ENCODE measurements at places on chromosomes 13 and 19.

- no peak for DNase-seq
These were observed 1.5 kb downstream of the CLEC11A start for GRCh38 chr19:50724522-50725217.

DNA sequence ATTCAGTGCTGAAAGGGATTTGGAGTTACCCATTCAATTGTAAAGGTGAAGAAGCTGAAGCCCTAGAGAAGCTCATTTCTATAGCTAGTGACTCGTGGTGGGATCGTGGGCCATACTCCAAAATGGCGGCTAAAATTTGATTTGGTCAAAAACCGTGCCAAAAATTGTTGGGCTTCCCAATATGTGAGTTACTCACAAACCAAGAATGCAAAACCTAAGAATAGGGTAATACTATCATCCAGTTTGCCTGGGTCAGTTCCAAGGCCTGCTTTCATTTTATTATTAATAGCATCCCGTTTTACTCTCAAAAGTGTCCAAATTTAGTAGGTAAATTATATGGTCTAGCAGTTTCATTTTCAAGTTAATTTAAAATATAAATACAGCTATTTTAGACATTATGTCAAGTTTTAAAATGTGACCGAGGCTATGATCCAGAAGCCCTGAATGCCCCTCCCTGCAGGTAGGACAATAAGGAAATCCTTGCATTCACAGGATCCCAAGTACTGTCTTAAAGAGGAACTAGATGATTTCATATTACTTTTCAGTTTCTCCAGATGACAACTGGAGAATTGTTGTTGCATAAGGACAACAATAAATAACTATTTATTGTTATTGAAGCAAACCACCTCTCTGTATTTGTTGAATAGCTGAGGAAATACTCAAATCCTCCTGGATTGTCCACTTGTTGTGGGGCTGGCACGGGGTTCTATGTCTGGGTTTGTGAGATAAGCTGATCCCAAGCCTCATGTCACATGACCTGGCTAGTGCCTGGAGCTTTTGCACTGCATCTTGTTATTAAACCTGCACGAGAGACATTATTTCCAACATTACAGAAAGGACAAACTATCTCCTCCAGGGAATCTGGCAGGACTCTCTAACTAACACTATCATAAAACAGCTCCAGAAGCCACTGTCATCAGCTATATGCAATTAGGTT is 11.6 kb upstream of the RAP2A start:
- DNase-seq = no peak

DNA sequence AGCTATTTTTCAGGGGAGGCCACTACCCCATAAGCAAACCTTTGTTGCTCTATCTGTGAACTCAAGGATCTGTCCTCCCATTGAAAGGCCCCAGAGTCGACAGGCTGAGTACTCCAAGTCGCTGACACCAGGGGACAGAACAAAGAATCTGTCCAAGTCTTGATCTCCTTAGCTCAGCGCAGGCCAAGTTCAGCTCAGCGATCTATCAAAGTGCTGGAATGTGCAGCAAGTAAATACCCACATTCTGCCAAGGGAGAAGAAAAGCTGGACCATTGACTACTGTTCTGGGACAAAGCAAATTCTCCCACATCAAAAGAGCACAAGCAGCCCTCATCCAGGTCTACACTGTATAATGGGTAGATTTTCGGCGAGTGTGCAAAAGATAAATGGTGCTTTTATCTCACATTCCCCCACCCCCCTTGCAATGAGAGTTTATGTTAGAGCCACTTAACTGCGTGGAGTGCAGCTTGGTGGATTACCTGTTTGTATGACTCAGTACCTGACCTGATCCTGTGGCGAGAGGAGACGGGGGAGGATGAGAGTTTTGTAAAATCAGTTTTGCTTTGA is 391.7 kb upstream of the SGCG start:
- DNase-seq = no peak

- DNase-seq = no peak
These were observed 615.8 kb downstream of the DIAPH3 start for GRCh38 chr13:59547950-59548349.

DNA sequence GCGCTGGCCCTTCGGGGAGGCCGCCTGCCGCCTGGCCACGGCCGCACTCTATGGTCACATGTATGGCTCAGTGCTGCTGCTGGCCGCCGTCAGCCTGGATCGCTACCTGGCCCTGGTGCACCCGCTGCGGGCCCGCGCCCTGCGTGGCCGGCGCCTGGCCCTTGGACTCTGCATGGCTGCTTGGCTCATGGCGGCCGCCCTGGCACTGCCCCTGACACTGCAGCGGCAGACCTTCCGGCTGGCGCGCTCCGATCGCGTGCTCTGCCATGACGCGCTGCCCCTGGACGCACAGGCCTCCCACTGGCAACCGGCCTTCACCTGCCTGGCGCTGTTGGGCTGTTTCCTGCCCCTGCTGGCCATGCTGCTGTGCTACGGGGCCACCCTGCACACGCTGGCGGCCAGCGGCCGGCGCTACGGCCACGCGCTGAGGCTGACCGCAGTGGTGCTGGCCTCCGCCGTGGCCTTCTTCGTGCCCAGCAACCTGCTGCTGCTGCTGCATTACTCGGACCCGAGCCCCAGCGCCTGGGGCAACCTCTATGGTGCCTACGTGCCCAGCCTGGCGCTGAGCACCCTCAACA is 1.2 kb downstream of the F2RL3 start:
- DNase-seq = no peak

GRCh38 chr13:84439108-84439507 is 556.8 kb upstream of the SLITRK1 start:
- DNase-seq = no peak

- DNase-seq = no peak
These were observed 107.8 kb downstream of the COL4A2 start for GRCh38 chr13:110414931-110415330.

GRCh38 chr13:102555914-102556553 is 40.8 kb upstream of the TPP2 start:
- peak; percentile 6 for DNase-seq

GRCh38 chr13:78383071-78383484 is 220.3 kb downstream of the POU4F1 start:
- no peak for DNase-seq

- no peak for DNase-seq
These were observed 512 bp upstream of the ZNF93 start for GRCh38 chr19:19900139-19900728.

DNA sequence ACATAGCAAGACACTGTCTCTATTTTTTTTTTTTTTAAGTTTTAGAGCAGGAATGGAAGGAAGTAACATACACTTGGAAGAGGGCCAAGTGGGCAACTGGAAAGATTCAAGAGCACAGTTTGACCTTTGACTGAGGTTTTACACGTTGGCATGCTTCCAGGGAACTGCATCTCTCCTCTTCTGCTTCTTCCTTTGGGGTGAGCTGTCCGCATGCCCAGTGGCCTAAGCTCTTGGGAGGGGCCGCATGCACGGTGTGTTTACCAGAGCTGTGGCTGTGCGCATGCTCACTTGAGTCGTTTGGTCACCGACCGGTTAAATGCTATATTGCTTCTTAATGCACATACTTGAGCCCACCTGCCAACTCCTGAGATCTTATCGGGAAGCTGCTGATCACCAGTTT is 727.7 kb downstream of the UQCRFS1 start:
- DNase-seq = no peak

DNA sequence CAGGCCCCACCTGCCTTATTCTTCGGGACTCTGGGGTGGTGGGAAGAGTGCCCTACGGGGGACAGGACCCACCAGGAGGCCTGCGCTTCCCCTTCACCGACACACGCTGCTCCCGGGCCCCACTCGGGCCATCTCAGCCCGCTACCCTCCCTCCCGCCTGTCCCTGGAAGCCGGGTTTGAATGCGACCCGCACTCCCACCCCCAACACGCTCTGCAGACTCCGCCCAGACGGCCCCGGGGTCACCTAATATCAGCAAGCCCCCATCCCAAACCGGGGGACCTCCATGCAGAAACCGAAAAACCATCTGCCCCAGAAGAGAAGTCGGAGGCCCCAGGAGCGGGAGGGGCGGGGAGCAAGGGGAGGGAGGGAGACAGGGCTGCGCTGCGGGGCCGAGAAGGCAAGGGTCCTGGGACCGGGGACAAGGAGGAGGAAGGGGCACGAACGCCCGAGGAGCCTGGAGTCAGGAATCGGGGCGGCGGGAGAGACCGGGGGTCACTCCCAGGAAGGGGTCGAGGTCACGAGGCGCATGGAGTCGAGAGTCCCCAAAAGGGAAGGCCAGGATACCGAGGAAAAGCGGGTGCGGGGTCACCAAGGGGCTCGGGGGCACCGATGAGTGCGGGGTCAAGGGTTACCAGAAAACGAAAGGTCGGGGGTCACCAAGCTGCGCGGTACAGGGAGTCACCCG is 766 bp downstream of the SBNO2 start:
- no peak for DNase-seq

- DNase-seq = no peak
These were observed 463.8 kb downstream of the ITGBL1 start for GRCh38 chr13:101916108-101916774.

DNA sequence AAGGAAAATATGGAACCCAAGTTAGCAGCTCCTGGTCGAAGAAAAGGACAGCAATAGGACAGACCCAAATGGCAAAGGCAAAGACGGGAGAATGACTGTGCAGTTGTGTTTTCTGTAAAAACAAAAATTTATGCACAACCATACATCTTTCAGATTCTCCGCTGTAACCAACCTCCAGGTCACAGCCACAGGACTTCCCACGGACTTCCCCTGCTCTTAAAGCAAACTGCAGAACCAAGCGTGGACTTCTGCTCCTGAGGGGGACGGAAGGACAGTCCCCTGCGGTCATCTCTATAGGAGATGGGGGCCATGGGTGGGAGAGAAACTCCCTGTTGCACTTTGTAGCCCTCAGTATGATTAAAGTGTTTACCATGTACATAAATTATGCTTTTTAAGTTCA is 2.5 kb downstream of the GRTP1 start:
- no peak for DNase-seq

GRCh38 chr13:28297341-28297740 is 159.0 kb downstream of the PAN3 start:
- no peak for DNase-seq

DNA sequence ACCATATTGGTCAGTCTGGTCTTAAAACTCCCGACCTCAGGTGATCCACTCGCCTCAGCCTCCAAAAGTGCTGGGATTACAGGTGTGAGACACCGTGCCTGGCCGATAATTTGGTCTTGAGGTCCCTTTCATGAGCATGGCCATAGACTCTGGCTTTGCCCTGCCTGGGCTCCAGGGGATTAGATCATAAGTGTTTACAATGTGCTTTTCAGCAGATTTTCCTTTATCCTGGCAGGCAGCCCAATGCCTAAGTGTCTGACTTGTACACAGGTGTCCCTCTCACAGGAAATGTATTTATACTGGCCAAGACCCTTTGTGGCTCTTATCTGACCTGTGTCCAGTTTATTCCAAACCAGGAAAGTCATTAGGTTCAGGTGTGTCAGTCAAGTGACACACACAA is 15.9 kb downstream of the BCAM start:
- no peak for DNase-seq

GRCh38 chr13:57437587-57437986 is 194.0 kb upstream of the PCDH17 start:
- no peak for DNase-seq

DNA sequence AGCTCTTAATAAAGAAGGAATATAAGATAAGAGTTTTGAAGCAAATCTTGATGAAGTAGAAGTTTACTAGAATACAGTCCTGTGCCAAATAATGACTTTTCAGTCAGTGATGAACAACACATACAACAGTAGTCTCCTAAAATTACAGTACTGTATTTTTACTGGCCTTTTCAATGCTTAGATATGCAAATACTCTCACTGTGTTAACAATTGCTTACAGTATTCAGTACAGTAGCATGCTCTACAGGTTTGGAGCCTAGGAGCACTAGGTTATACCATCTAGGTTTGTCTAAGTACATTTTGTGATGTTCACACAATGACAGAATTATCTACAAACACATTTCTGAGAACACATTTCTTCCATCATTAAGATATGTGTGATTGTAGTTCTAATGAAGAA is 316.7 kb upstream of the KLHL1 start:
- no peak for DNase-seq

DNA sequence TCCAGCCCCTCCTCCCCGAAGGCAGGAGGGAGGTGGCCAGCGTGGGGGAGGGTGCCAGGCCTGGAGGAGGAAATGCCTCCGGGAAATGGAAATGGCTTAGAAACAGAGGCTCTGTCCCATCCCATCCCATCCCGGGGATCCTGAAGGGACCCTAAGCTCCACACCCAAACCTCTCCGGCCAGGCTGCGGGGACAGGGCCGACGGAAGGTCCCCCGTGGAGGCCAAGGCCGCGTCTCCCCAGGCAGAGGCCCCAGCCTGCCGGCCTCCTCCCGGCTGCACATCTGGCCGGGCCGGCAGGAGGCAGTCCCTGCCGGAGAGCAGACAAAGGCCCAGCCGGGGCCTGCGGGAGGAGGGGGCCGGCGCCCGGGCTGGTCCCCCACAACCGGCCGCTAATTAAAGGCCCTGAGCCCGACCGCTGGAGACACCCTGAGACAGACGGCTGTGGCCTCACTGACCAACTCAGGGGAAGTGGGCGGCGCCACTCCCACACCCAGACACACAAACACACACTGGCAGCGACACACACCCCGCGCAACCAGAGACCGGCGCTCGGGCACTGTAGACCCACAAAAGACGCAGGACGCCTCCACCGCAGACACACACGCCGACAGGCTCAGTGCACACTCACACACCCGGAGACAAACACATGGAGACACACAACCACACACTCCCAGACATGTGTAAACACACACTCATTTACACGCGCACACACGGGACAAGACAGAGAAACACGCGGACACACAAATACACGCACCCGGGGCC is 1.1 kb downstream of the ADAMTS10 start:
- DNase-seq = no peak

GRCh38 chr13:113879017-113879416 is 15.1 kb upstream of the GAS6 start:
- no peak for DNase-seq

GRCh38 chr19:46697204-46697960 is 19.5 kb downstream of the PRKD2 start:
- DNase-seq = no peak

- no peak for DNase-seq
These were observed 346.6 kb downstream of the RFC3 start for GRCh38 chr13:34164582-34164981.

DNA sequence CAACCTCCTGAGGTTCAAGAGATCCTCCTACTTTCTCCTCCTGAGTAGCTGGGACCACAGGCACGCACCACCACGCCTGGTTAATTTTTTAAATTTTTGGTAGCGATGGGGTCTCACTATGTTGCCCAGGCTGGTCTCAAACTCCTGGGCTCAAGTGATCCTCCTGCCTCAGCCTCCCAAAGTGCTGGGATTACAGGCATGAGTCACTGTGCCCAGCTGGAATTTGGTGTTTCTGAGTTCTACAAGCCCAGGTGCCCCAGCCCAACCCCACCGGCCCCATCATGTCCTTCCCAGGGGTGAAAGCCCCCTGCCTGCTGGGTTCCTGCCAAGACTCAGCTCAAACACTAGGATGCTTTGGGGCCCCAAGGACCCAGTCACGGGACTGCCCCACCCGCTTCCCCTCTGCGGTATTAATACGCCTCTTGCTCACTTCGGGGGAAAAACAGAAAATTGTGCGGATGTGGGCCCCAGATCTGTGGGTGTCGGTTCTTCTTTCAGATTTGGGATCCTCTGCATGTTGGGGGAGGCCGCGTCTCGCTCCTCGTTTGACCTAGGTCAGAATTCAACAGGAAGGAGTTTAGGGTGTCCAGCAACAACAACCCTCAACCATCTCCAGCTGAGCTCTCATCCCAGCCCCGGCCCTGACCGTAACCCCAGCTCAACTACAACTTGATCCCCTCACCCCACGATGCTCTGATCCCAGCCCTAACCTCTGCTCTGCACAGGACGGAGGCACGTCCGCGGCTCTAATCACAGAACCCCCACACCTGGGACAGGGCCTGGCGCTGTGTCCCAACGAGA is 3.7 kb upstream of the FCER2 start:
- DNase-seq = no peak
